ENCODE measurements at places on chromosomes 13 and 19. TPM values are rescaled to one million over a fixed set of nuclear protein-coding genes. Genes with fewer than 3 reads are reported as not detected.

The HCST gene
- total RNA-seq, result 0.36 TPM

The LILRB4 gene
- under 0.01 TPM for total RNA-seq

The CEACAM7 gene
- total RNA-seq, result not detected

The KCTD15 gene
- 55.7 TPM for total RNA-seq

The SIAH3 gene
- total RNA-seq, result not detected

The NLRP5 gene
- not detected for total RNA-seq

The DLL3 gene
- total RNA-seq, result not detected

The C19orf18 gene
- 0.36 TPM for total RNA-seq

The CCDC106 gene
- 10.5 TPM for total RNA-seq

The FSD1 gene
- 1.1 TPM for total RNA-seq

The NKG7 gene
- total RNA-seq, result not detected

The S1PR4 gene
- not detected for total RNA-seq

The SMIM24 gene
- not detected for total RNA-seq

The UHRF1 gene
- total RNA-seq, result 7.6 TPM

The CD37 gene
- total RNA-seq, result not detected

The MUC16 gene
- not detected for total RNA-seq

The CALR3 gene
- total RNA-seq, result not detected

The B3GNT3 gene
- total RNA-seq, result not detected

The RAB3A gene
- 0.72 TPM for total RNA-seq

The TPTE2 gene
- not detected for total RNA-seq

The C1QTNF9B gene
- total RNA-seq, result not detected

The ZNF563 gene
- total RNA-seq, result 4.4 TPM

The ARL11 gene
- not detected for total RNA-seq

The NR2C2AP gene
- 6.2 TPM for total RNA-seq

The GFY gene
- total RNA-seq, result not detected

The LDLR gene
- 313 TPM for total RNA-seq

The SLC6A16 gene
- total RNA-seq, result 1.2 TPM

The PLK5 gene
- total RNA-seq, result under 0.01 TPM

The ADAMTSL5 gene
- 0.29 TPM for total RNA-seq

The ERFL gene
- under 0.01 TPM for total RNA-seq

The CEACAM5 gene
- not detected for total RNA-seq

The ZIK1 gene
- total RNA-seq, result 11.2 TPM

The ZIC2 gene
- not detected for total RNA-seq

The KLK14 gene
- total RNA-seq, result not detected

The LGALS7B gene
- total RNA-seq, result not detected

The PTH2 gene
- not detected for total RNA-seq

The HSPH1 gene
- 43.3 TPM for total RNA-seq

The SMIM44 gene
- total RNA-seq, result not detected

The ZNF540 gene
- 2.1 TPM for total RNA-seq

The KLF1 gene
- not detected for total RNA-seq
